Stomach (tissue), 19 donors: ENCODE measurements at places on chromosomes 4 and X. TPM values are rescaled to one million over a fixed set of nuclear protein-coding genes. Genes with fewer than 3 reads are reported as not detected.

GRCh38 chr4:108988464-108989195 is 225.8 kb upstream of the ETNPPL start:
- H3K4me3 ChIP-seq = no peak overlapping the region
- no peaks in the 10 kb centered on the region for H3K27me3 ChIP-seq
- H3K27ac ChIP-seq = no peak overlapping the region
- no peaks in the 10 kb centered on the region for H3K36me3 ChIP-seq

- no peaks in the 10 kb centered on the region for H3K36me3 ChIP-seq
- no peaks in the 10 kb centered on the region for H3K4me1 ChIP-seq
- H3K27me3 ChIP-seq = no peaks in the 10 kb centered on the region
Observed at GRCh38 chrX:72663737-72664136, 50.4 kb downstream of the PHKA1 start.

GRCh38 chr4:86243750-86244149 is 116.1 kb downstream of the MAPK10 start:
- H3K27me3 ChIP-seq = no peaks in the 10 kb centered on the region
- H3K36me3 ChIP-seq = no peaks in the 10 kb centered on the region
- H3K27ac ChIP-seq = no peak overlapping the region

- H3K36me3 ChIP-seq = no peaks in the 10 kb centered on the region
- H3K27me3 ChIP-seq = no peaks in the 10 kb centered on the region
- H3K4me1 ChIP-seq = no peaks in the 10 kb centered on the region
- no peak for DNase-seq
- no peak overlapping the region for H3K4me3 ChIP-seq
- H3K27ac ChIP-seq = no peak overlapping the region
Observed at GRCh38 chr4:47374477-47374876, 89.0 kb downstream of the COMMD8 start.

- H3K27ac ChIP-seq = no peak overlapping the region
- H3K4me1 ChIP-seq = no peaks in the 10 kb centered on the region
- DNase-seq = no peak
Observed at GRCh38 chr4:182235021-182235795, 8.0 kb upstream of the TENM3 start.

DNA sequence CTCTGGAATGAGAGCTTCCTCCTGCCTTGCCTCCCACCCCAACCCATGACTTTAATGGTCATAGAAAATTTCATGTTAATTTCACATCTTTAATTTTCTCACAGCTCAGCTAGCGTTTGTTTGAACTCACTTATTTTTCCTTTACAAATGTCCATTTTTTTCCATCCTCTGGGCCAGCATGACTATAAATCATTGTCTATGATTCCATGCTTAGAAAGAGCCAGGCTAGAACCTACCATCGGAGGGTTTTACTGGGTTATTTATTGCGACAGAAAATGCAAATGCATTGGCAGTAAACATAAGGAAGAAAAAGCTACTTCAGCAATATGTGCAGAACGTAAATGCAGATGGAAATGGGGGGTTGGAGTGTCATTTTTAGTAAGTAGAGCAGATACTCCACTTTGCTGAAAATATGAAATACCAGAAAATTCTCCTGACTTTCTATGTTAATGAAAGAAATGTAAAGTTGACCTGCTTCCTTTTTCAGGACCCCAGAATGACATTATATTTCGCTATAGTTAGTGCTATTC is 37.1 kb downstream of the LGI2 start:
- DNase-seq = no peak
- no peaks in the 10 kb centered on the region for H3K27me3 ChIP-seq
- H3K36me3 ChIP-seq = no peaks in the 10 kb centered on the region
- no peak overlapping the region for H3K4me3 ChIP-seq

DNA sequence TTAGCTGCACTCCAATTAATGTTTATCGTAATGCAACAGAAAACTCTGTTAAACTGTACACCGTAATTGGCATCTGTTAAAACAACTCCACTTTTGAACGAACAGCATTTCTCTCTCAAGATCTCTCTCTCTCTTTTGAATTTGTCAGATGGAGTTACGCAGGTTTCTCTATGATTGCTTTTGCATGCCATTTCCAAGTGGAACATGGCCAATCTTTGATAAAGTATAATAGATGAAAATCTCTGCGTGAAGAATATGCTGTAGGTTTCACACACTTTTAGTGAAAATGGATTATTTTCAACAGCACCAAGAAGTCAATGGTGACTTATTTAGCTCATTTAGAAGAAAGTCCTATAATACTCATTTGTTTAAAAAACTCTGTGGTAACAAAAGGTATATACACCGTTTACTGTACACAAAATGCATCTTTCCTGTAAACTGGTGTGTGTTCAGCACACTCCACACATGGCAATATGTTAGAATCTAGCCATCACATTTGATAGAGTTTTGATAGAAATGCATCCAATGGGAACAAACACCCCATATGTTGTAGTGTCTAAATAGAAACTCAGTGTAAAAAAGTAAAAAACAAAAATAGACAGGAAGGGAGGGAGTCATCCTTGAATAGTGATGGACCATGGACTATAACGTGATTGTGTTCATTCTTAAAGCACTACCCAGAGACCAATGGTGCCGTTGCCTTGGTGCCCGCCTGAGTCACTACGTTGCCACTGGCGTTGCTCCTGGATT is 5.8 kb upstream of the FGFBP2 start:
- no peak overlapping the region for H3K27ac ChIP-seq
- H3K4me1 ChIP-seq = no peaks in the 10 kb centered on the region
- H3K36me3 ChIP-seq = no peaks in the 10 kb centered on the region
- H3K27me3 ChIP-seq = no peaks in the 10 kb centered on the region
- DNase-seq = no peak
- no peak overlapping the region for H3K4me3 ChIP-seq

GRCh38 chr4:118917582-118917981 is 28.9 kb downstream of the SYNPO2 start:
- peaks cover 33% of the 10 kb centered on the region for H3K4me1 ChIP-seq
- no peak overlapping the region for H3K4me3 ChIP-seq
- H3K27ac ChIP-seq = peak overlapping the region; percentile 54
- H3K36me3 ChIP-seq = no peaks in the 10 kb centered on the region

- H3K4me1 ChIP-seq = no peaks in the 10 kb centered on the region
- H3K27ac ChIP-seq = no peak overlapping the region
- no peak overlapping the region for H3K4me3 ChIP-seq
- no peak for DNase-seq
- no peaks in the 10 kb centered on the region for H3K36me3 ChIP-seq
- H3K27me3 ChIP-seq = no peaks in the 10 kb centered on the region
Observed at GRCh38 chr4:187685247-187685646, 310.3 kb upstream of the ZFP42 start.

- no peaks in the 10 kb centered on the region for H3K27me3 ChIP-seq
- H3K4me1 ChIP-seq = no peaks in the 10 kb centered on the region
- no peak for DNase-seq
- no peaks in the 10 kb centered on the region for H3K36me3 ChIP-seq
- H3K27ac ChIP-seq = no peak overlapping the region
Observed at GRCh38 chr4:180866933-180867643, 1376.1 kb upstream of the TENM3 start.

GRCh38 chr4:64144994-64145393 is 264.3 kb downstream of the TECRL start:
- no peaks in the 10 kb centered on the region for H3K36me3 ChIP-seq
- no peak overlapping the region for H3K27ac ChIP-seq
- DNase-seq = no peak
- no peaks in the 10 kb centered on the region for H3K4me1 ChIP-seq

GRCh38 chrX:68345025-68345424 is 88.3 kb downstream of the OPHN1 start:
- H3K36me3 ChIP-seq = no peaks in the 10 kb centered on the region
- no peak overlapping the region for H3K27ac ChIP-seq
- no peak overlapping the region for H3K4me3 ChIP-seq
- H3K4me1 ChIP-seq = no peaks in the 10 kb centered on the region

- H3K36me3 ChIP-seq = peaks cover 93% of the 10 kb centered on the region
- no peak for DNase-seq
- no peak overlapping the region for H3K4me3 ChIP-seq
- no peaks in the 10 kb centered on the region for H3K27me3 ChIP-seq
- no peak overlapping the region for H3K27ac ChIP-seq
Observed at GRCh38 chr4:4455210-4455865, 68.4 kb downstream of the NSG1 start.

DNA sequence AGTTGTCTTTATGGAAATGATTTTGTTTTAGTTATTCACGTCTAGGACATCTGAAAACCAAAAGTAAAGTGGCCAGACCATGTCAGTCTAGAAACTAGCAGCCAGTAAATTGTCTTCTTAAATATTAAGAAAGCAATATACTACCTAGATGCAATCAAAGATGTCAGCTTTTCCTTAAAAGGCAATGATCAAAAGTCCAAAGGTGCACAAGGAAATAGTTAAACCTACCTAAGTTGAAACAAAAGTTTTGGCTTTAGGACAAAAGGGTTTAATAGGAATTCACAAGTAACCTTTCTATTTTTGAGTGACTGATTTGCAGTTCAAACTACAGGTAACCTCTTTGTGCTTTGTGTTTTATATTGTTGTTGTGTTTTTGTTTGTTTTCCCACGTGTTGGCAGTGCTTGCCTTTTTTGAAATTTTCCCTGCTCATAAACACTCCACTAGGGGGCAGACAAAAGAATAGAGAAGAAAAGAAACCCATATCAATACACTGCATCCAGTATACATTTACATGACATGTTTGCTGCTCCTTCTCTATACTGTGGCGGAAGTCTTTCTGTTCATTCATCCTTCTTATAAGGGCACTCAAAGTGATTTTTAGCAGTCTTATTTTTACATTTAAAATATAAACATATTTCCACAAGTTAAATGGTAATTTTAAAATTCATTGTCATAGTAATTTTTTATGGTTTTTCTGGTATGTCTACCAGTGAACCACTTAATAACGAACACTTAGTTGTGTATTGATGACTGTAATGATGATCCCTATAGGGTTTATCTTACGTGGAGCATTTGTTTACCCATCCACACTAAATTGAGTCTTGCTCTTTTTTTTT is 62.7 kb downstream of the GAB1 start:
- no peaks in the 10 kb centered on the region for H3K36me3 ChIP-seq
- H3K27me3 ChIP-seq = no peaks in the 10 kb centered on the region
- peak; percentile 44 for DNase-seq
- H3K4me3 ChIP-seq = no peak overlapping the region

GRCh38 chr4:83725336-83726085 is 189.6 kb downstream of the GPAT3 start:
- H3K36me3 ChIP-seq = no peaks in the 10 kb centered on the region
- no peak overlapping the region for H3K27ac ChIP-seq
- H3K4me3 ChIP-seq = no peak overlapping the region
- DNase-seq = no peak

- no peak overlapping the region for H3K4me3 ChIP-seq
- no peak overlapping the region for H3K27ac ChIP-seq
- no peaks in the 10 kb centered on the region for H3K4me1 ChIP-seq
- H3K27me3 ChIP-seq = no peaks in the 10 kb centered on the region
Observed at GRCh38 chrX:148960060-148960459, 459.6 kb downstream of the AFF2 start.

DNA sequence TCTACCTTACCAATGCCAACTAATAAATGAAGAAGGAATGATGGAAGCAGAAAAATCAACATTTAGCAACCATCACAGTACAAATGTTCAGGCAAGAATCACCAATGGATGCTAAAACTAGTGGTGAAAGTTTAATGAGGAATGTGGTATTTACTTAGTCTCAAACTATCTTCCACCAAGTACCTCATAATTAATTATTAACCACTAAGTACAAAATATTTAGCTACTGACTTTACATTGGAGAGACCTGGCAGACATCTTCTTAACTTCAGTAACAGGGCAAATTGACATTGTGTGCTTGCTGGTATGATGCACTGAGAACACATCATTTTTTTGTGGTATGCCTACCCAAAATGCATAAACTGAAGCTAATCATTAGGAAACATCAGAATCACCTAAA is 82.4 kb downstream of the DLG3 start:
- no peak for DNase-seq
- no peaks in the 10 kb centered on the region for H3K27me3 ChIP-seq
- no peak overlapping the region for H3K4me3 ChIP-seq
- no peaks in the 10 kb centered on the region for H3K36me3 ChIP-seq

- no peaks in the 10 kb centered on the region for H3K4me1 ChIP-seq
- H3K27ac ChIP-seq = no peak overlapping the region
- no peaks in the 10 kb centered on the region for H3K36me3 ChIP-seq
- no peak for DNase-seq
- no peak overlapping the region for H3K4me3 ChIP-seq
Observed at GRCh38 chr4:130044788-130045531, 949.0 kb downstream of the C4orf33 start.

GRCh38 chr4:114257501-114257900 is 278.1 kb upstream of the ARSJ start:
- H3K36me3 ChIP-seq = no peaks in the 10 kb centered on the region
- no peaks in the 10 kb centered on the region for H3K4me1 ChIP-seq
- H3K27ac ChIP-seq = no peak overlapping the region

- H3K27ac ChIP-seq = no peak overlapping the region
- no peak for DNase-seq
- H3K36me3 ChIP-seq = no peaks in the 10 kb centered on the region
- H3K4me1 ChIP-seq = no peaks in the 10 kb centered on the region
Observed at GRCh38 chr4:101009471-101009870, 337.9 kb downstream of the PPP3CA start.

DNA sequence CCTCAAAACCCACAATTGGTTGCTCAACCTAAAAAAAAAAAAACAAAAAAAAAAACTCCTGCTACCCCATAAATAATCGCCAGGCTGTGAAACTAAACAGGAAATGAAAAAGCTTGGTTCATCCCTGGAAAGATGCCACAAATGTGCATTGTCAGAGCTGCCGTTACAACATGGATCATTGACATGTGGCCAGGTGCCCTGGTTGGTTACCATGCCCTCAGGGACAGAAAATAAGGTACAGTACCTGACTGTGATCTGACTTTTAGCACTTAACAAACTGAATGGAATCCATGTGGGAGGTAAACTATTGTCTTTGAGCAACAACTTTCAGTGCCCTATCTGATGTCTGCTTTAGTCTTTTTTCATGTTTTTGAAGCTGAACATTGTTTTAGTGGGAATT is 118.0 kb upstream of the RPL34 start:
- H3K27ac ChIP-seq = no peak overlapping the region
- H3K27me3 ChIP-seq = no peaks in the 10 kb centered on the region
- no peak for DNase-seq
- no peaks in the 10 kb centered on the region for H3K4me1 ChIP-seq
- no peaks in the 10 kb centered on the region for H3K36me3 ChIP-seq

- no peaks in the 10 kb centered on the region for H3K27me3 ChIP-seq
- no peak overlapping the region for H3K4me3 ChIP-seq
- no peaks in the 10 kb centered on the region for H3K36me3 ChIP-seq
- peaks cover 30% of the 10 kb centered on the region for H3K4me1 ChIP-seq
- DNase-seq = no peak
- H3K27ac ChIP-seq = no peak overlapping the region
Observed at GRCh38 chr4:39928538-39928937, 49.2 kb downstream of the PDS5A start.

Gene VSIG1
- 138 TPM for total RNA-seq

Gene SPATA18
- 20.0 TPM for total RNA-seq

Gene HAND2
- 40.8 TPM for total RNA-seq

Gene CYSLTR1
- not detected for total RNA-seq
